Activated naive CD4-positive, alpha-beta T cell treated with anti-CD3 and anti-CD28 coated beads, Interleukin-2, amount 50 U/mL, for 72 hours (primary cell): ENCODE measurements at places on chromosomes 5 and 9. TPM values are rescaled to one million over a fixed set of nuclear protein-coding genes. Genes with fewer than 3 reads are reported as not detected.

- DNase-seq, result no peak
These were observed 13.4 kb upstream of the TSLP start for GRCh38 chr5:111058064-111058463.

DNA sequence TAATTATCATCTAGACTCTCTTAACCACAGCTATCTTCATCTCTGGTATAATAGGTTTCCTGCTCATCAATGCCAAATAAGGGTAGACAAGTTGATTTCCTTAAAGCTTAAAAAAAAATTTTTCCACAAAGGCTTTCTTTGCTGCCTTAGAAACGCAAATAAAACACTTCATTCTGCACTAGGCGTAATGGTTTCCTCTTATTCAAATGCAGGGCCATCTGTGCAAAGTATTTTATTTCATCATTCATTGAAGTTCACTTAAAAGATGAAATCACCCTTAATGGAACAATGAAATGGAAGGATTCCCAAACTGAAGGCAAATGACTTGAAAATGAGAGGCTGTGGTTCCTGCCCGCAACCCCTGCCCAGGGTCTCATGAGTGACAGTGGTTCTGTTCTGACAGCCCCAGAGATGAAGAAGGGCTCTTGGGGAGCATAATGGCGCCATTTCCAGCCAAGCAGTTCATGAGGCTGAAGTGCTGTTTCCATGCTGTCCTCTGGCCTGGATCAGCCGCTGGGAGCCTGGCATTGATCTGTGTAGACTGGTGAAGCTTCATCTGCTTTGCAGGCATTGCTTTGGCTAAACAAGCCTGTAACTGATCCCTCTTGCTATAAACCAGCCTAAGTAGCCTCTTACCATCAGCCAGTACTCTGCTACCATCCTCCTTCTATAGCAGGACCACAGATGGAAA lies 276.9 kb upstream of the WWC1 start:
- no peak for DNase-seq

DNA sequence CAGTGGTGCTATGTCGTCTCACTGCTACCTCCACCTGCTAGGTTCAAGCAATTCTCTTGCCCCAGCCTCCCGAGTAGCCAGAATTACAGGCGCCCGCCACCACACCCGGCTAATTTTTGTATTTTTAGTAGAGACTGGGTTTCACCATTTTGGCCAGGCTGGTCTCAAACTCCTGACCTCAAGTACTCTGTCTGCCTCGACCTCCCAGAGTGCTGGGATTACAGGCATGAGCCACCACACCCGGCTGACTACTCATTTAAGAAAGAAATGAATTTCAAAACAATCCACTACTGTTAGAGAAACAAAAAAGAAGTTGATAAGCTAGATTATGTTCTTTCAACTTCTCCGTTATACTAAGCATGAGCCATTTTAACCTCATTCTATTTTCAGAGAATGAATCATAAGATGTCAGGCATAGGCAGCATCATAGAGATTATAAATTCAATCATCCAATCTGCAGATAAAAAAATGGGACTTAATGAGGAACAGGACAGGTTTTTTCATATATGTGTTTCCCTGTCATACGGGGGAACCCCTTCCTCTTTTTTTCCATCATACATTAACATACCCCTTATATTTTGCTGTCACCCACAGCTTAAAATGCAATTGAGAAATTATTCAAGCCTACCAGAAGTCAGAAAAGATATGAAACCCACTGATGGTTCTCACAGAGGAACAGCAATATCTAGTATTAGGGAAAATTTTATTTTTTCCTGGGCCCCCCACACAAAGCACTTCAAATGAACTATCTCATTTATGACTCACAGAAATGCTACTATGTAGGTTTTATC lies 26.5 kb upstream of the ADRB2 start:
- no peak for DNase-seq

DNA sequence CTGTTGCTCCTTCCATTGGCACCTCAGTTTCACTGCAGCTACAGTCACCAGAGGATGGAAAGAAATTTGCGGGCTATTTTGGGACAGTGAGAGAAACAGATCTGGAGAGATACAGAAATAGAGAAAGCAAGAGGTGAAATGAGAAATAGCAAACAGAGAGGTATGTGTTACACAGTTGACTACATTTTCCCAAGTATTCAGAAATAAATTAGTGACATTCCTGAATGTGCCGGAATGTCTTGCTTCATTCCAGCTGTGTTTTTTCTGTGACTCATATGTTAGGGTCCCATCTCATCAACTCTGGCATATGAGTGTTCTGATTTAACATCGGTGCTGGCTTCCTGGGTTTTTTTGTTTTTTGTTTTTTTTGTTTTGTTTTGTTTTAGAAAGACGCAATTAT lies 63.8 kb upstream of the ZNF462 start:
- no peak for DNase-seq

Gene LTC4S
- total RNA-seq, result 0.52 TPM

Gene ZNF484
- 12.5 TPM for total RNA-seq

DNA sequence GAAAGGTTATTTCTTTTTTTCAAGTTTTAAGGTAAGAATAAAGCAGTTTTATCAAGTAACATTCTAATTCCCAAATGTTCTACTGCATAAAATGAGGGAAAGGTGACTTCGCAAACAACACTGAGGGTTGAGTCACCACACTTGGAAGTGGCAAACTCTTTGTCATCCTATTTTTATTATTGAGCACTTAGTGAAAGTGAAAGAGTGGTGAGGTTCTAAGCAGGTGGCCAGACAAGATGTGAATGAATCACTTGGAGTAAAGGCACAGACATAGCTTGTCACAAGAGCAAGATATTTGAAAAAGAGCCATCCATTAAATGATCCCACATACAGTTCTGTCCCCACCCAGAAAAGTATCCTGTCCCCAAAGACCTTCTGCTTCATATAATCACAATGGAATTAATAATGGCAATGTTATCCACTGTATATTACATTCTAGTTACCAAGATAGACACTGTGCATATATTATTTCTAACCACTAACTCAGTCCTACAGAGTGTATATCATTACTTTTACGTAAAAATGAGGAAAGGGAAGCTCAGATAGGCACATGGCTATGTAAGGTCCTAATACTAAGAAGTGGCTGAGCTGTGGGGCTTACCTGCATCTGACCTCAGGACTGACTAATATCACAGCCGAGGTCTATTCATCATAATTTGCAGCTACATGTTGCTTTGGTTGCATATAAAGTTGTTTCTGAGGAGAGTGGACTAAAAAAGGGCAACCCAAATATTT lies 730.4 kb upstream of the MEF2C start:
- no peak for DNase-seq

Gene FAM221B
- total RNA-seq, result not detected

- DNase-seq, result no peak
These were observed 185.7 kb downstream of the MARCHF11 start for GRCh38 chr5:15993919-15994318.

DNA sequence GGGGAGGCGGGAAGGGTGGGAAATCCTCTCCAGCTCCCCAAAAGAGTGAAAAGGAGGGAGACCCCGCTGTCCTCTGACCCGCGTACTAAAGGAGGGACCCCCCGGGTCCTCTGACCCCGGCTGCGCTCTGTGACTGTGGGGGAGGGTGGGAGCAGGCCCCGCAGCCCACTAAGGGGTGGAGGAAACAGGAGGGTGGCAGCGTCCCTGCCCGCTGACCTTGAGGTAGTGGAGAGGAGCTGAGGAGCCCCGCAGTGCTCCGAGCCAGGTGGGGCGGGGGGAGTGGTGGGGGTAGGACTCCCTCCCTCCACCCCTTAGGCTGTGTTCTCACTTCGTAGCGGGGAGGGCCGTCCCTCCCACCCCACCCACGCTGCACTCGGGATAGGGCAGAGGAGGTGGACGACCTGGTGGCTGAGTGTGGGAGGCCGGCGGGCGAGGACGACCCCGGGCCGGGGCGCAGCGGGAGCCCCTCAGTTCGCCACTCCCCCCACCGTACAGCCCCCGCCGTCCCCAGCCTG lies 449 bp upstream of the ADCY2 start:
- no peak for DNase-seq

DNA sequence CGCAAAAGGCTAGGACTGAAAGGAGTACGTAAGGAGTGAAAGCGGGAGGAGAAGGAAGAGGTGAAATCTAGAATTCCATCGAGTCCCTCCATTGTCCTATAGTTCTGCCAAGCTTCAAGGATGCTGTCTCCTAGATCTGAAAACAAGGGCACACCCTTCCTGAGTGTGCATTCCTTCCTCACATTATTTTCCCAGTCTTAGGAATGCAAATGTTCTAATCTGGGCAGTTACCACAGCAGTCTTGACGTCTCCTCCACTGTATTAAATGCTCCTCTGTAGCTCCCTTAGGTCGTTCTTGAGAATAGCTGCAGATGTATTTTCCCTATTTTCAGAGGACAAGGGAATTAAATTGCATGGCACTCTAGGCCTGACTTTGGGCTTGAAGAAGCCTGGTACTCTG lies 127.6 kb downstream of the SLIT3 start:
- DNase-seq, result no peak

DNA sequence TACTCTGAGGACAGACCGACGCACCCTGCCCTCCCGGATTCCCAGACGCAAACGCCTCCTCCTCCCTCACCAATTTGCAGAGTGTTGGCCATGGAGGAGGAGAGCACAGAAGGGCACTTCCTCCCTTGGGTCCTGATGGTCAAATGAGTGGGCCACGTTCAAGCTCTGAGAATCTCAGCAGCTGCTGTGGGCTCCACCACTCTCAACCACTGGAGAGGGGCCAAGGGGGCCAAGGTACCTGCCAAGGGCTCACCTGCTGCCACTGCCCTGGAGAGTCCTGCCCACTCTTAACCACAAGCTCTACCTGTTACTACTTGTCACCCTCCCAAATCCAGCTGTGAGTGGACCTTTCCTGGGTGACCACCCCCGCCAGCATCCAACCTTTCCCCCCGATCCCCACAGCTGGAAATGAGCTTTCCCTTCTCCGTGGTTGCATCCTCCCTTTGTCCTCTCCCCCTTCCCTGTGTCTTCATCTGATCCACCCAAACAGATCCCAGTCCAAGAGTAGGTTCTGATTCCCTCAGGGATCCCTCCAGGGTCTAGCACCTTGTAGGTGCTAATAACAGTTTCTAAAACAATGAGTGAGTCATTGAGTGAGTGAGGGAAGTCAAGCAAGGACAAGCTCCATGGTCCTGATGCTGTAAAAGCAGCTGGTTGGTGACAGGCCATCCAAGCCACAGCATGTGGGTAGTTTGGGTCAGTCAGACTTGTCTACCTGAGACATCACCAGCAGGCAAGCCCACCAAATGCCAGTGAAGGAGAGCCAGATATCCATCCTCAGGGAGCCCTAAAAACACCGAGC lies 69.7 kb downstream of the FAM114A2 start:
- DNase-seq, result no peak

DNA sequence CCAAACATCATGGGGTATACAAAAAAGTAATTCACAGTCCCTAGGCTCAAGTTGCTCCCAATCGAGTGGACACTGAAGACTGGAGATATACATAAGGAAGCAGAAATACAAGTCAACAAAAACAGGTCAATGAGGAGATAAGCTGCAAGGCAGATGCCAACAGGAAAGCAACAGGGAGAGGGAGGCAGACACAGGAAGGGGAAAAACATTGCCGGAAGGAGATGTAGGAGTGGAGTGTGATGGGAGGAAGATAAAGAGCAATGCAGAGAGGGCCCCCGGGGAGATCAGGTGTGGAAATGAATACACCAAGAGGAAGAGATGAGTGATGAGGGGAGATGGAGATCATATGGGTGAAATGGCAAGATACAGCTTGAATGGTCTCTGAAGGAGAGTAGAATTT lies 243.0 kb downstream of the RAB3C start:
- no peak for DNase-seq

- no peak for DNase-seq
These were observed 830 bp downstream of the ADAMTSL1 start for GRCh38 chr9:18474783-18475182.

- DNase-seq, result no peak
These were observed 288.6 kb upstream of the C9orf72 start for GRCh38 chr9:27861887-27862286.

DNA sequence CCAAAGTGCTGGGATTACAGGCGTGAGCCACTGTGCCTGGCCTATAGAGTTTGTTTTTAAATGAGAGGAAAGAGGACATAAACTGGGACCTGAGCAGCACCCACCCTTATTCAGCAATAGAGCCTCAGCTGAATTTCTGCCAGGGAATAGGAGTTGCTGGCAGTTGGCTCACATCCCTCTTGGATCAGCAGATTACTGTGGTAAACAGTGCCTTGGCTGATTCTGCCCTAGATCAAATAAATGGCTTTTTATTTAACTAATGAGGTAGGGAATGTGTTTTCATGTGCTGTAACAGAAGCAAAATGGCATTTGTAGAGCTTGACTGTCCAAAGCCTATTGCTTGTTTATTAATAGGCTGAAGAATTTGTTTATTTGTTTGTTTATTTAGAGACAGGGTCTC lies 2.1 kb downstream of the ARHGEF37 start:
- DNase-seq, result no peak

GRCh38 chr5:40383749-40384651 lies 295.7 kb upstream of the PTGER4 start:
- peak; percentile 36 for DNase-seq

GRCh38 chr5:11531811-11532555 lies 372.3 kb downstream of the CTNND2 start:
- no peak for DNase-seq

- DNase-seq, result peak; percentile 96
These were observed at the start of gene POC5 for GRCh38 chr5:75717082-75717922. Gene POC5, minus strand, starts transcription at chr5:75717437. Its CDS starts 4,500 bp downstream, at chr5:75712937.

DNA sequence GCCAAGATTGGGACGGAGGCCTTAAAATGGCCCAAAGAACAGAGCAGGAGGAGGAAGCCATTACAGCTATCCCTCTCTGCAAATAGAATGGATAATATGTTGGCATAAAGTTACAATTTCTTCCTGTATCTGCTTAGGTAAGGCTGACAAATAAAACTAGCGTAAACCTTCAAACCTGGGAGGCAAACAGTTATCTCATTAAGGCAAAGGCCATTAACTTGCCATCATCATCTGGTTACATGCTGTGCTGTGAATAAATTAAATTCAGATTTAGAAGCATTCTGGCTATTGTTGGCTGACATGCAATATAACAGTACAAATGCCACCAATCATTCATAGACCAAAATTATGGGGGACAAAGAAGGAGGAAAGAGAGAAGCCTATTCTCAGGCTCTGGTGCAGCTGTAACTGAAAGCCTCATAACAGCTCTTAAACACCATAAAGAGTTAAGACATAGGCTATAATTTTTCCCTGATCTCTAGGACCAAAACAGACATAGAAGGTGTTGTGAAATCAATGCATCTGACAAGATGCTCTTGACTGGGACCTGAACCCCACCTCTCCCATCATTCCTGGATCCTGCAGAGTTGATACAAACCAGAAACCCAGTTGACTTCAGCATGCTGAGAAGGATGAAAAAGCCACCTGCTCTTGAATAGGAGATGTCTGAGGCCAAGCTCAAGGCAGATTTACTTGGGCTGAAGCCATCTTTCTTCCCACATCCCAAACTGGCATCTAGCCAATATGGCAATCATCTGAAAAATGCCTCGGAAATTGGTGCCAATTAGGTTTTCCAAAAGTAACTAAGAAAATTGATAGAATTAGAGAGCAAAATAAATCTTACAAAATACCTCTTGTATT lies 62.5 kb downstream of the PLCXD3 start:
- no peak for DNase-seq

Gene CDX1
- total RNA-seq, result not detected
